Effector memory CD8-positive, alpha-beta T cell (primary cell): ENCODE measurements at places on chromosomes 11 and 22.

DNA sequence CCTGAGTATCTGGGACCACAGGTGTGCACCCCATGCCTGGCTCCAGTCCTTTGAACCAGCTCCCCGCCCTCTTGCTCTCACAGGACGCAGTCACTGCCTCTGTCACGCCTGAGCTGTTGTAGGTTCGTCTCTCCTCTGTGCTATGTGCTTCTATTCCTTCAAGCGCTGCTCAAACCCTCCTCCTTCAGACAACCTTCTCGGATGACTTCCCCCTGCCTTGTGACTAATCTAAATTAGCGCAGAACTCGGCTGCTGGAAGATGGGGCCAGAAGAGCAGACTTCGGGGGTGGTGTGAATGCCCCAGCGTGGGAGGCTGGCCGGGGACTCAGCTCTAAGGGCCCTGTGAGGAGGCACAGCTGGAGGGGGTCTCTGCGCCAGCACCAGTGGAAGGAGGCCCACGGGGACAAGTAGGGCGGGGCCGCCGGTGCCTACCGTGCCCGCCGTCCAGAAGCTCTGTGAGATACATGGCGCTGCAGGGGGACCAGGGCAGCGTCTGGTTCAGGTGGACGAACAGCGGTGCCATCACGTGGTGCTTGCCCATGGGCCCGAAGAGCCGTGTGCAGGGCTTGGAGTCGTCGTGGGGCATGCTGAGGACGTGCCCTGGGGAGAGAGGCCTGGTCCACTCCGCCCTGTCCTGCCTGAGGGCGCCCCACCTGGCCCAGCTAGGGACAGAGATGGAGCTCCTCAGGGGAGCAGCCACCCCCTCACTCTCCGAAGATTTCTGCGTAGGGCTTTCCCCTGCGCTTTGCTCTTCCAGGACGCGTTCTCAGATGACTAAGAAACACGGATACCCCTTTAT is 12.5 kb downstream of the ADAMTS8 start:
- DNase-seq, result no peak

DNA sequence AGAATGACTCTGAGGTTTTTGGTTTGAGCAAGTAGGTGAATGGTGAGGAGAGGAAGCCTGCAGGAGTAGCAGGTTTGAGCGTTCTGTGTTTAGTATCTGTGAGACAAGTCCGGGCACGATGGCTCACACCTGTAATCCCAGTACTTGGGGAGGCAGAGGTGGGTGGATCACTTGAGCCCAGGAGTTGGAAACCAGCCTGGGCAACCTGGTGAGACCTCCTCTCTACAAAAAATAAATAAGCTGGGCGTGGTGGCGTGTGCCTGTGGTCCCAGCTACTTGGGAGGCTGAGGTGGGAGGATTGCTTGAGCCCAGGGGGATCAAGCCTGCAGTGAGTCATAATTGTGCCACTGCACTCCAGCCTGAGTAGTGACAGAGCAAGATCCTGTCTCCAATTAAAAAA is 9.7 kb upstream of the CENATAC start:
- DNase-seq, result no peak

DNA sequence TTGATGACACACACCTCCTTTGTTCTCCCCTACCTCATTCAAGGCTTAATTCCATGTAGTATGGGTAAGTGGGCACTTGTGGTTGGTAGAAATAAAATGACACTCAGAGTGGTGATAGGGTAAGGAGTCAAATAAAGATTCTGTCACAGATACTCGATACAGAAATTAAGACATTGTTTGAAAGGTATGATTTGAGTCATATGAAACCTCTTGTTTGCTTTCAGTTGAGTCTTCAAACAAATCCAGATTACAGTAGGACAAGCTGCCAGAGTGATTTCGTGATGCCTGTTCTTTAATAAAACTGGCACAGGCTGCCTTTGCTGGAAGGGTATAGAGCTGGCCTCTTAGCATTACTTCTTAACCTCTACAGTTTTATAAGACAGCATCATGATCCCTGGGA is 182.4 kb downstream of the SPON1 start:
- DNase-seq, result no peak

GRCh38 chr11:56917708-56918400 is 70.9 kb upstream of the OR5AK2 start:
- DNase-seq, result no peak

GRCh38 chr22:49930596-49931412 is 12.4 kb downstream of the CRELD2 start:
- no peak for DNase-seq

DNA sequence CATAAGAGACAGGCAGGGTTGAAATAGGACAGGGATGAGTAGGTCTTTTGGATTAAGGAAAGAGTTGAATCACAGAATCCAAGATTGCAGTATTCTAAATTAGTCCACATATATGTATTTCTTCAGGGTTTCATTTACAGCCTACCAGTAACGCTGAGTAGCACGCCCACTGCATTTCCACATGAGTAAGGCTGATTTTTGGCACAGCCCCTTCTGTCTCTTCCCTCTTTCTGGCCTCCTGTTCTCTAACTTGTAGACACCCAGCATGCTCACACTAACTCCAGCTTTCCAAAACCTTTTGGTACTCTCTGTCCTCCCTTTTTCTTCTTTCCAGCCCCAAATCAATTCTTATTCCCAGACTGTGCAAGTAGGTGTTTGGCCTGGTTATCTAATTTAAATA is 3.7 kb upstream of the SIK2 start:
- DNase-seq, result no peak

DNA sequence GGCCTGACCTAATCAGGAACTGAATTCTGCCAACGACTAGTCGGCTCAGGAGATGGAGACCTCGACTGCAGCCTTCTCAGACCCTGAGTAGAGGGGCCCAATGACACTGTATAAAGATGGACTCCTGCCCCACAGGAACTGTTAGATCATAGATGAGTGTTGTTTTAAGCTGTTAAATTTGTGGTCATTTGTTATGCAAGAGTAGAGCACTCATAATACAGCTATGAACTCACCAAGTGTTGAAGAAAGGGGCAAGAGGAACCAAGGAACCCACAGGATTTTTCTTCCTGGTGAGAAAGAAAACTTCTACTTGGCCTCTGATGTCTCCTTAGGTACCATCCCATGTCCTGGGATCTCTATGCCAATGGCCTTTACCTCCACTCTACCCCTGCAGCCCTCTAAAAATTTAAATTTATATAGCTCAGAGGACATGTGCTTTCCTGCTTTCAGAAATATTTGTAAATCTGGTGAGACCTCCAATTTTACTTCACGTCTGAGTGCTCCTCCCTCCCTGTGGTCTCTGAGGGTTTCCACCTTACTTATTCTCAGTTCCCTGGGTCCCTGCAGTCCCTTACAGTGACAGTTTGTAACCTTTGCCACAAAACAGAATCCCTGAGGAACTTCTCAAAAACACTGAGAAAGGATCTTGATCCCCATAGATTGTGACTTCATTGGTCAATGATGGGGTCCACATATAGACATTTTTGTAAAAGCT is 256.3 kb upstream of the ARHGAP20 start:
- DNase-seq, result no peak

GRCh38 chr11:73648571-73649046 is 2.2 kb downstream of the PLEKHB1 start:
- no peak for DNase-seq
